ENCODE measurements at places on chromosomes 13 and 19. TPM values are rescaled to one million over a fixed set of nuclear protein-coding genes. Genes with fewer than 3 reads are reported as not detected.

GRCh38 chr13:70107125-70107497 lies 515 bp upstream of the ATXN8OS start:
- no peak for DNase-seq

PSG3 gene
- not detected for total RNA-seq

ZNF560 gene
- 0.80 TPM for total RNA-seq

PPM1N gene
- total RNA-seq, result 2.9 TPM

GRCh38 chr19:54333586-54334298 lies 5.2 kb downstream of the LILRA4 start:
- no peak for DNase-seq

DNA sequence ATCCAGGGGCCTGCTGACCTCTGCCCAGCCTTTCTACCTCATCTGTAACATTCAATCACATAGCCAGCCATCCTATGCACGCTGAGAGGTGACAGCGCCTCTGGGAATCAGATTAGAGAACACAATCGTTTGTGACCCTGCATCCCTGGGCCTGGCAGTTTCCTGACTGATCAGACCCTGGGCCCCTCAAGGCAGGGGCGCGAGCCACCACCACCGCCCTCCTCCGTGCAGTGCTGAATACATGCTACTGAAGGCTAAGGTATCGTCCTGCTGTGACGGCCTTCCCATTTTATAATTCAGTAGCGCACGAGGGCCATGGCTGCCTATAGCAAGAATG lies 1.3 kb downstream of the TMTC4 start:
- DNase-seq, result peak; percentile 38

GRCh38 chr19:39917561-39918182 lies 16.8 kb downstream of the FCGBP start:
- no peak for DNase-seq

DNA sequence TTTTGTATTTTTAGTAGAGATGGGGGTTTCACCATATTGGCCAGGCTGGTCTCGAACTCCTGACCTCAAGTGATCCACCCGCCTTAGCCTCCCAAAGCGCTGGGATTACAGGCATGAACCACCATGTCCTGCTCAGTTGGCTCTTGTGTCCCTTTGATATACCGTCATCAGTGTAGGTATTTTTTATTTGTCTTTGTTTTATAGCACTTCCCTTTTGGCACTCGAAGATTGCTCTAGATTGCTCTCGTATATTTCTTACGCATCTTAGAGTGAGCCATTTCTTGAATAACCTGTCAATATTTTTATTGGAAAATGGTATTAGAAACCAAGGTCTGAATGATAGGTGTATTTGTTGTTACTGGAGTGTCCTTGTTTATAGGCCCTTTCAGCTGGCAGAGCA lies 9.4 kb downstream of the SETDB2 start:
- no peak for DNase-seq

DNA sequence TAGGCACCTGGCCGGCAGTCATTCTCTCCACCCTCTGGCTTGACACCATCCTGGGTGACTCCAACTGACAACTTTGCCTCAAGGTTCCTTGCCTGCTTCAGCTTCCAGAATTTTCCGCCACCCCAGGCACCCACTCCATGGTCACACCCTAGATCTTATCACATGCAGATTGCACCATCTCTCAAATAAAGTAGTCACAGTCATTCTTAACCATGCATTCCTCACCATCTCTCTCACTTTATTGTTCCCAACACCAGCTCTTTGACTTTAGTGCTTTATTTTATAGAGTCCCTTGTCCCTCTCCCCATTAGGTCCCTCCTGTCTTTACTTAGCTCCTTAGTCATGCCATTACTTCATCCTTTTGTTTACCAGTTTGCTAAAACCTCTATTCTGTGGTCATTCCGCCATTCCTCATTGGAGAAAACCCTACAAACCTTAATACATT lies 351.7 kb downstream of the SPRY2 start:
- no peak for DNase-seq

DNA sequence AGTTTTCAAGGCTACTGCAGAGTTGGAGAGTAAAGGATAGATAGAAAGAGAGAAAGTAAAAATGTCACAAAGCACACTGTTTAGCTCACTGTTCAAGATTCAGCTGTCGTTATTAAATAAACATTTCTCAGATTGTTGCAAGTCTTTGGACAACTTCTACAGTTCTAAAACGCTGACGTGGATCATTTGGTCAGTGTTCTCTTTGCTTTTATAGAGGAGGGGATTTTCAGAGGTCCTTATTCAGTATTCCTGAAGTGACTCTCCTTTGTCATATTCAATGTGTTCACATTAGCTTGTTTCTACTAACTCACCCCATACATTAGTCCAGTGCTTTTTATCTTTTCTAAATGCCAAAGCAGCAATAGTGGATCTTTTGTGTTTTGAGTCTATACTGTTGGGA lies 154.7 kb upstream of the ARGLU1 start:
- DNase-seq, result no peak

DNA sequence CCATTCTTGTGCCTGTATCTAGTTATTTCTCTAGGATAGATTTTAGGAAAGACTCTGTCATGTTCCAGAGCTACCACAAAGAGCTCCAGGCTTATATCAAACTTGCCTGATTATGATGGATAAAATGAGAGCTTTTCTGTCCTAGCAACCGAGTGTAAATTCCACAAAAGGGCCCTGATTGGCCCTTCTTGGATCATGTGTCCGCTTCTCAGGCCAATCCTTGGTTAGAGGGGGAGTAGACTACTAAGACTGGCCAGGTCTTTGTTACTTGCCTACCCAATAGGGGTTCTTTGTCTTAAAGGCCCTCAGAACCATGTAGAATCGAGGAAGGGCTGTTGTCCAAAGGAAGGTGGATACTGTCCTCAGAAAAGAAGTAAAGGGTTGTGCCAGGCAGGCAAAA lies 2.4 kb downstream of the DHX34 start:
- DNase-seq, result peak; percentile 15

- DNase-seq, result no peak
Observed at GRCh38 chr13:84649853-84650252, 767.6 kb upstream of the SLITRK1 start.

- DNase-seq, result no peak
Observed at GRCh38 chr19:814152-815078, 7.3 kb downstream of the PLPPR3 start.

DNA sequence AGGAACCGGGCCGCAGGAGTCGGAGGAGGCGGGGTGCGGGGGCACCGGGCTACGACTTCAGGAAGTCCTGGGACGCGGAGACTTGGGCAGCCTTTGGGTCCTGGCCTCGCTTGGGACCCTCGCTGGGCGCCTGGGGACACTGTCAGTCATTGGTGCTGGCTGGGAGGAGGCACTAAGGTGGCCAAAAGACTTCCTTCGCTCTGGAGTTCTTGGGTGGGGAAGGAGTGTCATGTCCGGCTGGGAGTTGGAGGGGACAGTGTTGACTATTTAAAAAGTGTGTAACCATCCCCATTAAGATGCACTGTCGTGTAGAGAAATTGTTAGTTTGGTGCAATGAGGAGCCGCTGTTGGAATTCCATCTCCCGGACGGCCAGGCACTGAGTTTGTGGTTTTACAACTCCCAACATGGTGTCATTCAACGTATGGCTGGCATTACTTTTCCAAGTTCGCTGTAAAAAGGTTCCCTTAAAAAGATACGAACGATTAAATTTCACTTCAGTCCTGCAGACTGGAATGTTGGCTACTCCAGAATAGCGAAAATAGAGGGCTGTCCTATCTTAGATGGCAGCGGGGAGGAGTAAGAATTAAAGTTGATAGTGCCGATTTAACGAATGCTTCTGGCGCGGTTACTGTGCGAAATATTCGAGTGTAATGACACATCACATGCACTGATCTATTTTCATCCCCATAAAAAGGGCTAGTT lies 776 bp downstream of the DNAJC3 start:
- peak; percentile 45 for DNase-seq

DNA sequence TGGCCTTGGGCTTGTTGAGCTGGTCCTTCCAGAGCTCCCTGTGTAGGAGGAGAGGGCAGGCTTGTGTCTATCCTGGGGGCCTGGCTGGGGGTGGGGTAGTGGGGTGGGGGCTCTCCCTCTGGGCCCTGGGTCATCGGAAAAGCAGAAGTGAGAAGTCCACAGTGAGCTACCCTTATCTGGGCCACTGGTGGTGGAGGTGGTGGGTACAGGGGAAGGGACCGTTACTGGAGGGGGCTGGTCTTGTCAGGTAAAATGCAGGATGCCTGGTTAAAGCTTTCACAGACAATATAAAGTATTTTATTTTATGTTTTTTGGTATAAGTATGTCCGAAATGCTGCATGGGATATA lies 342 bp upstream of the SIGLEC10 start:
- no peak for DNase-seq

DNA sequence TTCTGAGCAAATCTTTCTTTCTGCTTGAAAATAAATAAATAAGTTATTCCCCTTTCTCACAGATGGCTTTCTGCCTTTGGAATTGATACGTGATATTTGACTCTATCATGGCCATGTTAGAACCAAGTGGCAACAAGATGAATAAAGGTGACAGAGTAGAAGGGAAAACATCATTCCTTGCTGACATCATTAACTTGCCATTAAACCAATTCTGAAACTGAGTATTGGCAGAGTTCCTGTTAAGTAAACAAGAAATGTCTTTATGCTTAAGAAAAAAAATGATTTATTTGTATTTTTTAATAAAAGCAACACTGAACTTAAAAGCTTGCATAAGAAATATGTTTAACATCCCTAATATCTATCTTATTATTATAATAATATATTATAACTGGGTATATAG lies 828.1 kb downstream of the PCDH9 start:
- DNase-seq, result no peak

- peak; percentile 77 for DNase-seq
Observed at GRCh38 chr13:73938372-73939070, 195.7 kb downstream of the KLF12 start.

BRSK1 gene
- 34.7 TPM for total RNA-seq

GRCh38 chr13:31046711-31047279 lies 114.3 kb downstream of the TEX26 start:
- peak; percentile 68 for DNase-seq

PDE4C gene
- total RNA-seq, result 8.3 TPM

DNA sequence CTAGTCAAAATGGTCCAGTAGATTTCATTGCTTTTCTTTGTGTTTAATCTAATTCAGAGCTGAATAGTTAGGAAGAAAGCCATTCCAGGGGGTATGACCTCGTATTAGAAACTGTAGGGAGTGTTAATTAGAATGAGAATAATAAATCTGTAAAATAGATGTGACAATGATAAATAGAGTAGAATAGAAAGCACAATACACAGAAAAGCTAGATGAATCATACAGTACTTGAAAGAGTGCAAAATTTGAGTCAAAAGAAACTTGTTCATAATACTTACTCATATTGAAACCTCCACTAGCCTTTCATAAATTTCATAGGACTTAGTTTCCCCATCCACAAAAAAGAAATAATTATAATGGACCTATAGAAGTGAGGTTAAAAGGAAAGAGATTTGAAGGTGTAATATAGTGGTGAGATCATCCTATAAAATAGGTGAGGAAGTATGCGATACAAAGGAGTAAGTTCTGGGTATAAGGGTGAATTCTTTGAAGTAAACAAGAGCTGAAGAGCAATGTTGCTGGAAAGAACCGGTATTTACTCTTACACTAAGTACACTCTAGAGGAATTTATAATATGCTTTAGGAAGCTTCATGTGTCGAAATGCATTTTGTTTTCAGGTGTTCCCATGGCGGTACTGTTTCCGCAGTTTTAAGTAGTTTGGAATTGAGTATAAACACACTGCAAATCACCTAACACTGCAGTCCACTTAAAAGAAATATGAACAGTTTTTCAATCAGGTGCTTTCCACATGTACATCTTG lies 21.9 kb downstream of the PCDH17 start:
- DNase-seq, result no peak

DNA sequence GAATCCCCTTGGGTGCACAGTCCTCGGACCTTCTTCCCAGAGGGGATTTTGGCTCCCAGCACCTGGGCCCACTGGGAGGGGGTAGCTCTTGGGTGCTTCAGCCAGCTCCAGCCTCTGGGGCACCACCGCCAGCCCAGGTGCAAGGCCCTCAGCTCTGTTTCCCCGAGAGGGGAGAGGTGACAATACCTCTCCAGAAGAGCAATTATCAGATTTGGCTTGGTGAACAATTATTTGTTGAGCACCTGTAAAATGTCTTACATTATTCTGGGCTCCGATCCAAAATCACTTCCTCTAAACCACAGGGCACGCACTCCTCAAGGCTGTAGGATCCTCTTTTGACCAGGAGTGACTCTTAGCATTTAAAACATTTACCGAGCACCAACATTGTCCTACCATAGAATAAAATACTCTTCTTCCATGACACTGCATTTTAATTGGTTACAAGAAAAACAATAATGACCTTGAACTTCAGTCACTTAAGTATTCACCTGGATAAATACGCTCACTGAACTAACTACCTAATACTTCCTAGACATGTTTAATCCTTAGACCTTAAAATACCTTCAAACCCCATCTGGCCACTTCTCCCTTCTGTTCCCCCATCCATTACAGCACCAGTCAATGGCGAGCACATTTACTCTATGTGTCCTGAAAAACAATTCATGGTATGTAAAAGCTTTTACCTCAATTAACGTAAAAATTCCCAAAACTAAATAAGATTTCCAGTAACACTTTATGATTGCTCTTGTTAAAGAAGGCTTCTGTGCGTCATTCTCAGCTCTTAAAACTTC lies 54.8 kb downstream of the ABCC4 start:
- DNase-seq, result no peak

DNA sequence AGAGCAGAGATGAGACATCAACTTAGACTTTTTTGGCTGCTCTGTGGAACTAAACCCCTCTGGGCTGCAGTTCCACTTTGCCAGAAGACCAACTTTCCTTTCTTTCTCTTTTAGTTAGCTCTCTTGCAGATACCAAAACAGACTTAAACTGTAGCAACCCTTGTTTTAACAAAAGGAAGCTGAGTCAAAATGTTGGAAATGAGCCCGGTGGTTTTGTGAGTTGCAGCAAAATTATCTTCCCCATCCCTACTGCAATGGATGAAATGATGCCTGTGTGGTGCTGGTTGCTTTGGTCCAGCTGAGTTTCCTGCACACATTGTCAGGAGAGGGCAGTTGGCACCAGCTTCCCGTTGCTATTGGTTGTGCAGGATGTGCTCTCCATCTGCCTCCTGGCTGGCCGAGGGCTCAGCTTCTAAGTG lies 115.3 kb downstream of the LRCH1 start:
- DNase-seq, result no peak

- DNase-seq, result no peak
Observed at GRCh38 chr13:44872751-44873150, 116.5 kb downstream of the NUFIP1 start.

DNA sequence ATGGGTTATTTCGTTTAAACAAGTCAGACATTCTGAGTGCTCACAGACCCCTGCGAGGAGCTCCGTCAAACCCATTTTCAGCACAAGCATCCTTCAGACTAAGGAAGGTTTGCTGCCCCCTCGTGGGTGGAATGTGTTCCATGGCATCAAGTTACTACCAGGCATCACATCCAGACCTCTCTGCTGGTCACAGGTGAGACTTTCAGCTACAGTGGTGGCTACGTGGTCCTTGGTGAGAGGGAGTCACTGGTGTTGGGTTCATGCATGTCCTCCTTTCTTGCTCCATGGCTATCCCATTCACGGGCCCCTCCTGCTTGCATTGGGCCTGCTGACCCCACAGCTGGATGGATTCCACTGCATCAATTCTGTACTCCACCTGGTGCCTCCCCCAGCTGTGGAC lies 9.1 kb upstream of the LILRB5 start:
- DNase-seq, result peak; percentile 90
